Stimulated activated CD4-positive, alpha-beta T cell treated with anti-CD3 and anti-CD28 coated beads, Interleukin-2, amount 100 ng/mL, for 24 hours (primary cell): ENCODE measurements at places on chromosomes 3 and 15.

- DNase-seq, result no peak
Observed at GRCh38 chr3:24673596-24673995, 178.9 kb upstream of the THRB start.

- no peak for DNase-seq
Observed at GRCh38 chr3:133998691-133999241, 31.0 kb downstream of the SLCO2A1 start.

- DNase-seq, result no peak
Observed at GRCh38 chr15:62895905-62896316, 146.6 kb upstream of the TPM1 start.

DNA sequence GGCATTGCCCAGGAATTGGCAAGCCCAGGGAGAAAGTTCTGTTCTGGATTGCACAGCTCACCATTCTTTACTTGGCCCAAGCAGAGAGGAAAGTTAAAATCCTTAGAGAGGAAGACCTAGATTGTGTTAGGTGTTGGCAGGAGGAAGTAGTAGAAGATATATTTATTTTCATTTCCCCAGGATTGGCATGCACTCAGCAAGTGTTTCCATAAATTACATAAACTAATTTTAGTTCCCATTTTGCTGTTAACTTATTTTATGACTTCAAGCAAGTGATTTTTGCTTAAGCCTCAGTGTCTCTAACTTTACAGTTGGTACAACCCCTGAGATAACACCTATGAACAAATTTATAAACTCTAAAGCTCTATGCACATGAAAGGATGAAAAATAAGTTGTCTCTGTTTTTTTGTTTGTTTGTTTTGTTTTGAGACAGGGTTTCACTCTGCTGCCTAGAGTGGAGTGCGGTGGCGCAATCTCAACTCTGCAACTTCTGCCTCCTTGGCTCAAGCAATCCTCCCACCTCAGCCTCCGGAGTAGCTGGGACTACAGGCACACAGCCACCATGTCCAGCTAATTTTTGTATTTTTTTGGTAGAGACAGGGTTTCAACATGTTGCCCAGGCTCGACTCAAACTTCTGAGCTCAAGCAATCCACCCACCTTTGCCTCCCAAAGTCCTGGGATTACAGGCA is 31.2 kb upstream of the TOP2B start:
- no peak for DNase-seq

DNA sequence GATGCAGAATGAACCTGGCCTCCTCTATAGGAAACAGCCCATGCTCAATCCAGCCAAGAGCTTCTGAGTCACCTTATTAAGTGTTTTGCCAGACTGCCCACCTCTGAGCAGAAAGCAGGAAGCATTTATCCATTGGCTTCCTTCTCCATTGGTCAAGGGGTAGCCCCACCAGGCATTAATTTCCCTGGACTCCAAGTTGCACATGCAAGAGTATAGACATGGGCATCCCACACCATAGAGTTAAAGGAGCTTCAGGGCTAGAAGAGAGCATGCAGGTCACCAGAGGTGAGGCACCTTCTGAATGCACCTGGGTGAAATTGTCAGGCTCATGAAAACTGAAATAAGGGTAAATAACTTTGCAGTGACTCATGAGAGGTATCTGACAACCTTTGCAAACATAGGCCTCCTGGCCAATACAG is 230.8 kb upstream of the STAC start:
- no peak for DNase-seq

GRCh38 chr3:86814321-86814720 is 176.6 kb downstream of the VGLL3 start:
- no peak for DNase-seq

GRCh38 chr3:177110895-177111294 is 86.4 kb downstream of the TBL1XR1 start:
- DNase-seq, result no peak

GRCh38 chr3:82240322-82240721 is 478.9 kb upstream of the GBE1 start:
- no peak for DNase-seq

DNA sequence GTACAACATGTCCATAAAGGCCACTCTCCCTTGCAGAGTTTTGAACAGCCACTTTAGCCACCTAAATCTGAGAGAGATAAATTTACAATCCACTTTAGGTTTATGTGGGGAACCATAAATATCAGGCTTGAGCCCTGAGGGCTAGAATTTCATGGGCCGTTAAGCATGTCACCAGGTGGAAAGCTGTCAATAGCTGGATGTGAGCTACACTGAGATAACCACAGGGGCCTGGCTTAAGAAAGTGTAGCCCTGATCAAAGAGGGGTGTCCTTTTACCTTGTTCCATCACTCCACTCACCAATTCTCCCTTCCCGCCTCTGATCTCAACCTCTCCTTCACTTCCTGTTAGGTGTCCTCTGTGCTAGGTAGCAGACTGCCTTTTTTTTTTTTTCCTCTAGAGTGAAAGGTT is 172.8 kb upstream of the ICE2 start:
- no peak for DNase-seq

DNA sequence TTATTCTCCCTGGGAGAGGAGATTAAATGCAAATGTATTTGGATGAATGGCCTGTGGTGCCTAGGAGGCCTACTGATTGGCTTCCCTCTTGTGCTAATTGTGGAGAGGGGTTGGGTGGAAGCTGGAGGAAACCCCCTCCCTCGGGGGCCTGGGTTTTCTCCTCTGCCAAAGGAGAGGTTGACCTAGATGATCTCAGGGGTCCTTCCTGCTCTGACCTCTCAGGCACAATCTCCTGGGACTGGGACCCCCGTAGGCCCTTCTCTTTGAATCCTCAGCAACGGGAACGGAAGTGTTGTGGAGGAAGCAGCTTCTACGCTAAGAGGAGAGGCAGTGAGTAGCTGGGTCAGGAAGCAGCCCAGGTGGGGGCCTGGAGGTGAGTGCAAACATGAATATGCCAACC is 40.5 kb upstream of the MAGEF1 start:
- no peak for DNase-seq

DNA sequence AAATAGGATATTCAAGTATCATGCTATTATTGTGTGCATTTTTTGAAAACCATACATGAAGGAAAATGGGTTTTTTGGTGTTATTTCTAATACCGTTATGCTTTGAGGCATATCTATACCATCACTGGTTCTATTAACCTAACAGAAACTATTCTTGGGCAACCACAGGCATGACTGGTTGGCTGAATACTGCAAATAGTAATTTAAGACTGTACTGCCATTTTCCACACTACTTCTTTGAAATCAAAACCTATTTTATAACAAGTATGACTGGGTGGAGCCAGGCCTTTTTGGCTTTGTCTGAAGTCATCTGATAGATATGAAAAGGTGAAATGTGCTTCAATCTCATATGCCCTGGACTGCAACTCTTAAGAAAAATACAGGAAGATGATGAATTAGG is 115.1 kb downstream of the ULK4 start:
- DNase-seq, result no peak

- peak; percentile 33 for DNase-seq
Observed at GRCh38 chr3:183158551-183159006, 4.0 kb downstream of the LAMP3 start.

GRCh38 chr15:52230073-52230472 is 38.9 kb upstream of the GNB5 start:
- no peak for DNase-seq

DNA sequence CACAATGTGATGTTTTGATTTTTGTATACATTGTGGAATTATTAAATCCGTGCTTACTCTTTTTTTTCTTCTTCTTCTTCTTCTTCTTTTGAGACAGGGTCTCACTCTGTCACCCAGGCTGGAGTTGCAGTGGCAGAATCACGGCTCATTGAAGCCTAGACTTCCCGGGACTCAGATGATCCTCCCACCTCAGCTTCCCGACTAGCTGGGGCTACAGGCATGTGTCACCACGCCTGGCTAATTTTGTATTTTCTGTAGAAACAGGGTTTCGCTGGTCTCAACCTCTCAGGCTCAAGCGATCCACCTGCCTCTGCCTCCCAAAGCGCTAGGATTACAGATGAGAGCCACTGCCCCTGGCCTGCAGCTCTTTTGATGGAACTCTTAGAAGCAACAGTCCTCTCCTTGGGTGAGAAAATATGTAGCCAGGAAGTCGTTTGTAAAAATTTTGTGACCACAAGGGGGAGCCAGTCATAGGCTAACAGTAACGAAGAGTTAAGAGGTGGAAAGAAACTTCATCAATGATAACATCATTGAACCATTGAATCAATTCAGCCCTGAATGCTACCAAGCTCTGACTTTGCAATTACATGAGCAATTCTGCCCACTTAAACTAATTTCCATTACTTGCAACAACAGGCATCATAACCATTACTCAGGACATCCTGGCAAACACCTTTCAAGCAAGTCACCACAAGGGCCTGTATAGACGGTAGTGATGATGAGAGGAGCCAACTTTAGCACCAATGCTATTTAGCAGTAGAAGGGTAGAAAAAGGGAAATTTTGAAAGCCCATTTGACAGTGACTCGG is 16.7 kb upstream of the CMTM7 start:
- peak; percentile 49 for DNase-seq

DNA sequence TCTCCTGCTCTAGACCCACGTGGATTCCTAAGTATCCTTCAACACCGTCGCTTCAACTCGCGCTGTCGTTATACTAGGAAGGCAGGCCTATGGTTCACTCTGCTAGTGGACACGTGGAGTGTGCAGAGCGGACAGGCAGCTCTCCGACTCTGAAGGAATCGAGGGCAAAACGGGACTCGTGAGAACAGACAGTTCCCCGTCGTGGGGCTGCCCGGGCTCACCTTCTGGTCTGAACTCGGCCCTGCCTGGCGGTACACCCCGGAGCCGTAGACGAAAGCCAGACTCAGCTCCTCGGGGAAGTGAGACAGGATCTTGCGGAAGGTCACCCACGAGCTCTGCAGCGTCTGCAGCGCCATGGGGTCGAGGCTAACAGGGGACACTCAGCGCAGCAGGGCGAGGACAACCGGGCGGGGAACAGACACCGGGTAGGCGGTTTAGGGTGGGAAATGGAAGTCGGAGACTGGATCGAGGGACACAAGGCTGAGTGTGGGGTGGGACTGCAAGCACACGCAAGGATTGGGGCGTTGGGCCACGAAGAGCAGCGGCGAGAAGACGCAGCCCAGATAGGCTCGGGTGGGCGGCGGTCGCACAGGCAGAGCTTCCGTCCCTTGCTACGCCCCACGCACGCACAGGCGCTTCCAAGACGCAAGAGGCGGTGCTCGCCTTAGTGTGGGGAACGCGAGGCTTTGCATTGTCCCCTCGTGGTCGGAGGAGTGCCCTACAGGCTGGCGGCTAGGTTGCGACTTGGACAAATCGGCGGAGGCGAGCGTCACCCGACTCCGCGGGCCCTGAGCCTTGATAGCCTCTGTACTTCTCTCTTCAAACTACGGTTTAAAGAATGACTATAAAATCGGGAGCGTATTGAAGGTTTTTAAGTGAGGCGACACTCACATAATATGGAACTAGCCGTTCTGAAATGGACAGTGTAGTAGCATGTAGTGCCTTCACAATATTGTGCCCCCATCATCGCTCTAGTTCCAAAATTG is at the start of gene TAMM41:
Gene TAMM41 (minus strand): TSS at position 605 of the 986 bp plus-strand sequence. CDS start 249 bp downstream, at position 356.
- DNase-seq, result peak; percentile 91

GRCh38 chr3:48899273-48899672 is 591 bp upstream of the SLC25A20 start:
- DNase-seq, result no peak

GRCh38 chr3:153553605-153553945 is 391.5 kb downstream of the RAP2B start:
- no peak for DNase-seq

GRCh38 chr3:139935866-139936817 is 1.2 kb downstream of the CLSTN2 start:
- peak; percentile 4 for DNase-seq

DNA sequence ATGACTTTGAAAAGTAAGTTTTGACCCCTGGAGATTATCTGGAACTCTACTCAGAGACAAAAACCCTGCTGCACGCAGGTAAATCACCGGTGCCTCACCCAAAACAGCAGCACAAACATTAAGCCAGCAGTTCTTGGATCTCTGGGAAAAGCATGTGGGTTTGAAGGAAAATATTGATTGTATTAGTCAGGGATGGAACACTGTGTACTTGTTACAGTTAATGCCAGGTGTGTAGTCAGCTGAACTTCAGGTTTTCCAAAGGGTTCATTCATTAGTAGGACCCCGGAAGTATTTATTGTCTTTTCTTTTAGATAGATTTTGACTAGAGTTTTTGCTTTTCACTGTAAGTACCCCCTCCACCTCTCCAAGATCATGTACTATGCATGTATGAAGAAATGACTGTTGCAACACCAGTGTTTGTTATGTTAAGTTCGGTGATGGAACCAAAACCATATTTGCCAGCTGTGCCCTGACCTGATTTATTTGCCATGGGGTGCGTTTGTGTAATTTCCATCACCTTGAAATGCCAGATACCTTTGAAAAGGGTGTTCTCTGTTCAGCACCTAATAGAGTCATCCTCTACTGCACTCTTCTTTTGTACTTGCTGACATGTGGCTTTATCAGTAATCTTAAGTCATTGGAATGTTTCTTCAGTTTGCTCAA is 14.5 kb downstream of the ARHGEF26 start:
- DNase-seq, result no peak

DNA sequence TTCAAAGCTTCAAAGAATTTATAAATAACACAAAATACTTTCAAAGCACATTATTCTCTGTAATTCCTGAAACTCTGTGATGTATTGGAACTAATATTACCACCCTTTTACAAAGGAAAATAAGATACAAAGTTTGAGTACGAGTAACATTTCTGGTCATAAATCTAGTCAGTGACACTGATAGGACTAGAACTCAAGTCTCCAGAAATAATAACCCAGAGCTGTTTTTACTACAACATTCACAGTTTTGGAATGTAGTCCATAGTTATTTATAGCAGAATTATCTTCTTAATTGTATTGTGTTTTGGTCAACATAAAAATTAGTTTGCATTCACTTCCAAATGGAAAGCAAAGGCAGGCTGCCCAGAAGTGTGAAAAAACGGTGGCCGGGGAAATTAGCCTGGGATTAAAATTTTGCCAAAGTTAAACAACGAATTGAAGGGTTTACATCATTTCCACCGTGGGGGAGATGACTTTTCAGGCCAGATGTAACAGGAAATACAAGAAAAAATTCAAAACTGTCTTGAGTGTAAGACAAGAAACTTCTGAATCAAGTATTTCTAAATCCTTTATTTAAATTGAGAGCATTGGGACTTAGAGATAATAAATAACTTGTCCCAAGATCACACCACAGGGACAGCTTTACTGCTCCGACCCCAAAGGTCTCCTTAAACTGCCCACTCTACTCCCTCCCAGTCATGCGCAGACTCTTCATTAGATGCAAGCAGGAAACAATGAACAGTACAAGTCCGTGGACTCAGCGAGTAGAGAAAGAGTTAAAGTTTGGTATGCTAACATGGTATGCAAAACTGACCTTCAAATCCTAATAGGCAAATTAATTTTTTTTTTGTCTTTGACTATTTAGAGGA is 74.3 kb upstream of the VGLL4 start:
- DNase-seq, result no peak

- no peak for DNase-seq
Observed at GRCh38 chr3:69764121-69764741, 25.0 kb downstream of the MITF start.

- no peak for DNase-seq
Observed at GRCh38 chr3:135690664-135691063, 274.9 kb upstream of the PPP2R3A start.

GRCh38 chr15:97520689-97521088 is 439.8 kb upstream of the ARRDC4 start:
- no peak for DNase-seq
